ENCODE measurements at places on chromosomes 11 and 22.
A peak's percentile ranks its signal among the peaks of the same experiment; 100 is the strongest.

GRCh38 chr22:34198976-34199375 lies 278.7 kb upstream of the LARGE1 start:
- no peak for DNase-seq

DNA sequence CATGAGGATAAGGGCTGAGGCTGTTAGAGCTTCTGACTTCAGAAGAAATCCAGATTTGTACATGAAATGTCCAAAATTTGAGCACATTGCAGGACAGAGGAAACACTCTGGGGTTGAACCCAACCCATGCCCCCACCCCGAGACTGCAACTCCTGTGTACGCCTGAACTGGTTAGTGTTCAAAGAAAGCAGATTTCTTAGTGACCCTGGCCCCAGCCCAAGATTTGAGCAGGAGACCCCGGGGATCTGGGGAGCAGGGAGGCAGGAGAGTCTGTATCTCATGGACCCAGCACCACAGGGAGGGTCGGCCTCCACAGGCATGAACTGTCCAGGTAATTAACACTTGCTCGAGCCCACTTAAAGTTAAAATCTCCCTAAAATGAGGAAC lies 69.3 kb upstream of the WNT7B start:
- DNase-seq = no peak

GRCh38 chr11:97683733-97684132 lies 1293.9 kb downstream of the JRKL start:
- peak; percentile 17 for DNase-seq

DNA sequence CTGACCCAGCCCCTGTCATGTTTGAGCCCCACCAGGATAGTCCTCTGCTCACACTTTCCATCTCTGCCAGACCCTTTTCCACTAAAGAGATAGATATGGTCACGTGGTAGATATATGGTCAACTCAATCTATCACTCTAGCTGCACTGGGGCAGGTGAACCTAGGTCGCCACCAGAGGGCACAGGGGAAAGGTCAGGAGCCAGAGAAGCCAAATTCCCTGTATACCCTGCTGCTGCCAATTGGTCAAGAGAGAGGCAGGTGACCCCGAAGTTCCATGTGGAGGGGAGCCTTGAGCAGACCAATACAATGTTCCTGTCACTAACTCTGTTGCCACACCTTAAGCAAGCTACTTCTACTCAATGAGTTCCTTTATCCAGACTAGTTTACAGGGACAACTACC lies 101.1 kb upstream of the GALNT18 start:
- no peak for DNase-seq

DNA sequence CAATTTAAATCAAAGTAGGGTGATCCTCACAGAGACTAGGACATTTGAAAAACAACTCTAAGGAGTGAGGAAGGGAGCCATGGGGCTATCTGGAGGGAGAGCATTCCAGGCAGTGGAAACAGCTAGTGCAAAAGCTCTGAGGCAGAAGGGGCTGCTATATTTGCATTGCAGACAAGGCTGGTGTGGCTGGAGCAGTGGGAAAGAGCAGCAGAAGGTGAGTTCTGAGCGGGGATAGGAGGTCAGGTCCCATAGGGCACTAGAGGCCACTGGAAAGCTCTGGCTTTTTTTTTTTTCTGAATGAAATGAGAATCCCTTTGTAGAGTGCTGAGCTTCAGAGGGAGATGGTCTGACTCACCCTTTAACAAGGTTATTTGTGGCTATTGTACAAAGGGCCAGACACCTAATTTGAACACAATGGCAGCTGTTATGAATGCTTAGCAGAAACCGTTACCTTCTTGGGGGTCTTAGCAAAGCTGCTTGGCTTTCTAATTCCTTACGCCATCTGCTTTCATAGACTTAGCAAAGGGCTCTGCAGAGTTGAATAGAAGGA lies 291.6 kb downstream of the BUD13 start:
- DNase-seq = no peak

GRCh38 chr11:126790550-126791081 lies 210.0 kb downstream of the KIRREL3 start:
- DNase-seq = no peak

DNA sequence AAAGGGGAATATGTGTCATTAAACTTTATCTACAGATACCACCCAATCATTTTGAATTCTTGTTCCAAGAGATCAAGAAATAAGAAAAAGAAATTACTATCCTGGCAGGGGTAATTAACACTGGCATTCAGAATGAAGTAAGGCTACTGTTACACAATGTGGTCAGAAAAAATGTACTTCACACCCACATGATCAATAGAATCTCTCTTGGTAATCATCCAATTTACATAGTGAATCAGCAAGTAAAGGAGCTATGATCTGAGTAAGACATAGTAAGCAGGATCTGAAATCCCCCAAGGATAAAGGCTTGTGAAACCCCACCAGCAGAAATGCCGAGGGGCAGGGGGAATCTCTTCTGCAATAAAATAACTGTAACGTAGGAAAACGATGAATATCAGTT lies 466.5 kb downstream of the FAM181B start:
- DNase-seq = no peak

GRCh38 chr11:71948314-71949027 lies 19.6 kb downstream of the RNF121 start:
- no peak for DNase-seq

DNA sequence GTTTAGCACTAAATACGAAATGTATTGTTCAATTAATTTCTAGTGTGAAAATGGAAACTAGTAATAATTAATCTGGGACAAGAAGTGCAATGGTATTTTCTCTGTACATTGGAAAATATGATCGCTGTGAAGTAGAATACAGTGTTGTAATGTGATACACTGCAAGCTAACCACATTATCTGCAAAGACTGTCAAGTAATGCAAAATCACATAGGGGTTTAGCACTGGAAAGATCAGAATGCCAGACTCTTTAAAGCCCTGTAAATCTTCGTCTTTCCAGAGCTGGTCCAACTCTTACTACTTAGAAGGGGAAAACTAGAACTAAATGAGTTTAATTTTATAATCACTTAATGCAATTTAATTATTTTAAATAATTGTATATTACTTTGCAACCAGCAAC lies 544.5 kb upstream of the ANO3 start:
- DNase-seq = no peak

DNA sequence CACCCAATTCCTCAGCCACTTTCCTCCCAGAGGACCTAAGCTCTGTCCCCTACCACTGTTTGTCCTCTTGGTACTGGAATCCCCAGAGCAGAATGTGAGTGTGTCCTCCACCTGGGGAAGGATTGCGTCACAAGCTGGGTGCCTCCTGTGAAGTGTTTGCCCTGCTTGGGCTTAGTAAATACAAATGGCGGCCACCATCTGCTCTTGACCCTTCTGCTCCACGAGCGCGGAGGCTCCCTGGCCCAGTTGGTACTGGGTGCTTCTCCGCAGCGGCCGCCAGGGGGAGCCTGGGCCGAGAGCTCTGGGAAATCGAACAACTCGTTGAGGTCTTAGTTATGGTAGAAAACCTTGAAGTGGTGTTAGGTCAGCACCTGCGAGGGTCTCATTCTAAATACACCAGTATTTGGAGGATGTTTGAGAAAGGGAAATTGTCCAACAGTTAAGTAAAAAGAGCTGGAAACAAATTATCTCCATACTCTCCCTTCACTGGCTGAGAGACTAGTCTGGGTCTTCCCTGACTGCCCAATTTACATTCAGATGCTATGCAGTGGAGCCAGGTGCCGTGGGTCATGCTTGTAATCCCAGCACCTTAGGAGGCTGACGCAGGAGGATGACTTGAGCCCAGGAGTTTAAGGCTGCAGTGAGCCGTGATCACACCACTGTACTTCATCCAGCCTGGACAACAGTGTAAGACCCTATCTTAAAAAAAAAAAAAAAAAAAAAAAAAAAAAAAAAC lies 74.6 kb upstream of the TEAD1 start:
- DNase-seq = no peak

GRCh38 chr22:23325183-23325582 lies 144.9 kb downstream of the BCR start:
- no peak for DNase-seq

DNA sequence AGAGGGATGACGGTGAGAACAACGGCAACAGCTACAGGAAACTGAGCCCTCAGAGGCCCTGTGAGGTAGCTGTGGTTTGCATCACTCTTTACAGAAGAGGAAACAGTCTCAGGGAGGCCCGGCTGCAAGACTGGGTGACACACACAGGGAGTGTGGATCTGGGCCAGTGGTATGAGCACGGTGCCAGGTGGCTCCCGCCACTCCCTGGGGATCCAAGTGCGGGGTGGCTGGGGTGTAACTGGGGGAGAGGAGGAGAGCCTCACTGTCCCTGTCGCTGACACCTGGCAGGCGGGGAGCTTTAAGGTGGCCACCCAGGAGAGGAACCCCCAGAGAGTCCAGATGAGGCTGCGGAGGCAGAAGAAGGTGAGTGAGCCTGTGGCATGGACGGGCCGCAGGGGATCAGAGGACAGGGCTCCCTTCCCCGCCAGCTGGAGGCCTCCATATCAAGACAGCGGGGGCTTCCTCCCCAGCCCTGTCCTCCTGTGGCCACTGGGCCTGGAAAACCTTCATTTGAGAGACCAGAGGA lies 5.6 kb downstream of the RGL4 start:
- peak; percentile 95 for DNase-seq

DNA sequence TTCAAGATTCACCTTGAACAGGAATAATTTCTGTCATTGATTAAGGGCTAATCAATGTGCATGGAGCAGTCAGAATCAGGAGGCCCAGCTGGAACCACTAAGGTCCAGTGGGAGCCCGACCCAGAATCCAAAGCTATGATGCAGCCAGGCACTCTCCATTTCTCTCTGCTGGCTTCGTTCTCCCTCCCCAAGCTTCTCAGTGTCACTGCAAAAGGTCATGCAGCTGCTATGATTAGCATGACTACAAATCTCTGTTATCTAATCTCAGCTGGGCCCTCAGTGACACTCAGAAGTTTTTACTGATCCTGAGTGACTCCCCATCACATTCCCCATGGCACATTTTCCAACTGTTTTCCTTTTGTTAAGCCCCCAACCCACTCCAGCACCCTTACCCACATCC lies 31.1 kb upstream of the PRSS23 start:
- DNase-seq = no peak

DNA sequence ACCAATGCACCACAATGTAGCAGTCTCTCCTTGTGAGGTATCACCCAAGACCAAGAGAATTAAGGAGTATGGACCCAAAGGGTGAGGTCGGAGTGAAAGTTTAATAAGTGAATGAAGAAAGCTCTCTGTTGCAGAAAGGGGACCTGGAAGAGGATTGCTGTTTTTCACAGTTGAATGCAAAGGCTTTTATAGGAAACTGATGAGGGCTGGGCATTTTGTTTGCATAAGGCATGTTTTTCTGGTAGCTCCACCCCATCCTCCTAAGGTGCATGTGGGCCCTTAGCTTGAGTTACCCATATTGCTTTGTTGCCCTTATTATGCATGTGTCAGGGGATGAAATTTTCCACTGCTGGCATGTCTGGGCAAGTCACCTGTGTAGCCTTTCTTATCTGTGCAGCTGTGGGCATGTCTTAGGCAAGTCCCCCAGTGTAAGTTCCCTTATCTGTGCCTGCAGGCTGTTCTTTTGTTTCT lies 64.7 kb downstream of the BDNF start:
- DNase-seq = no peak

- DNase-seq = no peak
These were observed 51.8 kb downstream of the MN1 start for GRCh38 chr22:27749597-27750225.

GRCh38 chr11:6057452-6057851 lies 26.9 kb upstream of the OR56A1 start:
- DNase-seq = no peak

DNA sequence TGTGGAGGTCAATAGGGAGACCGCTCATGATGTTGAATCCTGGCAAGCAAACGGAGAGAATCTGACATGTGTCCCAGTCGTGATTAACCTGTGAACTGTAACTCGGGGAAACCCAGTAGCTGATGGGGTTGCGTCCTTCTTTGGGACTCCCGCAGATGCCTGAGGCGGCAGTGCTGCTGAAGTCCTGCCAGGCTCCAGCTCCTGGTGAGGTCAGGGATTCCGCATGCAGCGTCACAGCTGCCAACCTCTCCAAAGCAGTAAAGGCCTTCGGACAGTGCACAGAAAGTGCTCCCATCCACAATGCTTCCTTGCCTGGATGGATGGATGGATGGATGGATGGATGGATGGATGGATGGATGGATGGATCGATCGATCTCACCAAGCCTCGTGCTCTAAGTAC lies 13.5 kb downstream of the KCNQ1 start:
- no peak for DNase-seq

GRCh38 chr11:12817681-12818332 lies 143.6 kb downstream of the TEAD1 start:
- DNase-seq = no peak

- no peak for DNase-seq
These were observed 274.0 kb downstream of the SOX6 start for GRCh38 chr11:16082095-16083055.

DNA sequence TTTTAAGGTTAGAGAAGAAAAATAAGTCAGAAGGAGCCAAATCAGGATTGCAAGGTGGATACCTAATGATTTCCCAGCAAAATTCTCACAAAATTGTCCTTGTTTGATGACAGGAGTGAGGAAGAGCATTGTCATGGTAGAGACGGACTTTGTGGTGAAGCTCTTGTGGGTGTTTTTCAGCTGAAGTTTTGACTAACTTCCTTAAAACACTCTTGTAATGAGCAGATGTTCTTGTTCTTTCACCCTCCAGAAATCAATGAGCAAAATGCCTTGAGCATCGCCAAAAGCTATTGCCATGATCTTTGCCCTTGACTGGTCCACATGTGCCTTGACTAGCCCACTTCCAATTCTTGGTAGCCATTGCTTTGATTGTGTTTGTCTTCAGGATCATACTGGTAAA lies 20.0 kb downstream of the CALCB start:
- DNase-seq = no peak

All from Jurkat, Clone E6-1 (cell line).